Hypothalamus (tissue), 51 donors: ENCODE measurements at places on chromosomes 1 and 21.

- DNase-seq = no peak
These were observed 150.6 kb downstream of the GABPA start for GRCh38 chr21:25885405-25885804.

- DNase-seq = no peak
These were observed 150.0 kb upstream of the ADGRL2 start for GRCh38 chr1:81650776-81651175.

GRCh38 chr1:3883194-3883925 is 16.7 kb downstream of the C1orf174 start:
- DNase-seq = no peak

- no peak for DNase-seq
These were observed 78.8 kb upstream of the RBM34 start for GRCh38 chr1:235239851-235240250.

- DNase-seq = no peak
These were observed 15.3 kb upstream of the FHAD1 start for GRCh38 chr1:15231714-15232201.

GRCh38 chr1:212518188-212519054 is 85.7 kb downstream of the NENF start:
- no peak for DNase-seq

DNA sequence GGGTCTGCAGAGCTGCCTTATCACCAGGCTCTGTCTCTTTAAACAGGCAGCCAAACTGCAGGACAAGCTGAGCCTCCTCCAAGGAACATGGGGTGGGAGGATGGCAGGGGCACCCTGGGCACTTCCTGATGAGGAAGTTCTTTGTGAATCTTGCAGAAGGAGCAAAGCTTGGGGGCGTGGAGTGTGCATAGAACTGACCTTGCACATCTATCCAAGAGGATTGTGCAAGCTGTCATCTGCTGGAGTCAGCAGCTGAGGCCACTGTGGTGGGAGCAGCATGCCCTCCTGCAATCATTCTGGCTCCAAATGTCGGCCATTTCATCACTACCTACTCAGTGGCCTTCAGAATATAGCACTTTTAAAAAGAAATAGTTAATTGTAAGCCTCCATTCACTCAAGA is 182.2 kb downstream of the AJAP1 start:
- no peak for DNase-seq

DNA sequence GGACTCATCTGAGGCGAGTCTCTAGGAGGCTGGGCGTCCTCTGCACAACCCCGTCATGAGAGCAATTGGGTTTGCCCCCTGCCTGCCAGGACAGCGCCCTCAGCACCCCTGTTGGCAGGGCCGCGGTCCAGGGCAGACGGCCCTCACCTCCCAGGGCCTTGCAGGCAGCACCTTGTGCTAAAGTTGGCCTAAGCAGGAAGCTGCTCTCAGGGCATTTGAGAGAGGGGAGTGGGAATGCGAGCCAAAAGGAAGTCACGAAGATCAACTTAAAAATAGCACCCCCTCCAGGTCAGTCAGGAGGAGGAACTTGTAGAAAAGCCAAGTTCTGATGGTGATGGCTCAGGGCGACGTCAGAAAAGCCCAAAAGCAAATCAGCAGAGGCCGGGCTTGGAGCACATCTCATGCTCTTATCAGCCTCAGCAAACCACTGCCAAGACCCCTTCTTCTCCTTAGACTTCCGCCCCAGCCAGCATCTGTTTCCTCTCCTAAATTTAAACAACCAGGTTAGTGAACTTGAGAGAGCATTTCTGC is 12.6 kb upstream of the ADORA3 start:
- peak; percentile 45 for DNase-seq

DNA sequence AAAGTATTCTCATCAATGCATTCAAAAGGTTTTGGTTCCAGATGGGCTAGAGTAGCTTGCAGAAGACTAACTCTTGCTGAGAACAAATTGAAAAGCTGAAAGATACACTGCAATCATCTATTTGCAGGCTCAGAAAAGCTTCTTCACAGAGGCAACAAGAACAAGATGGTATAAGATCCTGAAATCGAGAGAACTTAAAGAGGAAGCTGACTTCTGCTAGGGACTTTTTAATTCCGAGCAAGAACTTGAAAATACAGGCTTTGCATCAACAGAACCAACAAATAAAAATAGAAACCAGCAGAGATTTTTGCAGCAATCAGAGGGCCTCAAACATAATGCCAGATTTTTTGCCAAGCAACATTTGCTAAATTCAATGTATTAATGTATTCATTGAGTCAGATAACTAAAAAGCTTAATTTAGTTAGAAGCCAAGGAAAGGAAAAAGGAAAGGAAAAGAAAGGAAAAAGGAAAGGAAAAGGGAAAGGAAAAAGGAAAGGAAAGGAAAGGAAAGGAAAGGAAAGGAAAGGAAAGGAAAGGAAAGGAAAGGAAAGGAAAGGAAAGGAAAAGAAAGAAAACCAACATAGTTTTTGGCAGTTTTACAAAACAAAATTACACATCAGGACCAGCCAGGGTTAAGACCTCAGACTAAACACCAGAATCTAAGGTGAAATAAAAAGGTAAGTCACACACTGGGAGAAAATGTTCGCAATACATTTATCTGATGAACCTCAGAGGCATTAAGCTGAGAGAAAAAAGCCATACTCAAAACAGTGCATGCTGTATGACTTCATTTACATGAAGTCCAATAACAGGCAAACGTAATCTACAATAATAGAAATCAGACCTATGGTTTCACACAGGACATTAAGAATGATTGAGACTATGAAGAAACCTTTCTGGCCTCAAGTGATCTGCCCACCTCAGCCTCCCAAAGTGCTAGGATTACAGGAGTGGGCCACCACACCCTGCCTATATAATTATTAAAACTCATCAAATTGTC is 42.6 kb downstream of the FAF1 start:
- DNase-seq = no peak

GRCh38 chr1:216688127-216688657 is 35.0 kb downstream of the ESRRG start:
- no peak for DNase-seq

- peak; percentile 25 for DNase-seq
These were observed 20.8 kb upstream of the LAPTM5 start for GRCh38 chr1:30778154-30778978.

DNA sequence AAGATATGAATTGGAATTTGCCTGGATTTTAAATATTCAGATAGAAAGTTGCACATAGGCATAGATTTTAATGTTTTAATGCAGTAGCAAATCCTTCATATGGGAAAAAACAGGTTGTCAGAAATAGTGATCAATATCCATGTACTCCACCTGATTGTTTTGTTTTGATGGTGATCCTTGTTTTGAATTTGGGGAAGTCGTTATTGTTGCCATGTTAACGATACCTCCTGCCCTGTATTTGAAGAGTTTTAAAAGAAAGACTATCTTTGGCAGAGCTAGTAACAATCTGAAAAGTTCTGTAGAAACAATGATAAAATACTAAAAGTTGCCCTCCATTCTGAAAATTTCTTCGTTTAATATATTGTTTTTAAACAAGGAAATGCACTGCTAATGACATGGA is 1.1 kb downstream of the CEP350 start:
- no peak for DNase-seq

DNA sequence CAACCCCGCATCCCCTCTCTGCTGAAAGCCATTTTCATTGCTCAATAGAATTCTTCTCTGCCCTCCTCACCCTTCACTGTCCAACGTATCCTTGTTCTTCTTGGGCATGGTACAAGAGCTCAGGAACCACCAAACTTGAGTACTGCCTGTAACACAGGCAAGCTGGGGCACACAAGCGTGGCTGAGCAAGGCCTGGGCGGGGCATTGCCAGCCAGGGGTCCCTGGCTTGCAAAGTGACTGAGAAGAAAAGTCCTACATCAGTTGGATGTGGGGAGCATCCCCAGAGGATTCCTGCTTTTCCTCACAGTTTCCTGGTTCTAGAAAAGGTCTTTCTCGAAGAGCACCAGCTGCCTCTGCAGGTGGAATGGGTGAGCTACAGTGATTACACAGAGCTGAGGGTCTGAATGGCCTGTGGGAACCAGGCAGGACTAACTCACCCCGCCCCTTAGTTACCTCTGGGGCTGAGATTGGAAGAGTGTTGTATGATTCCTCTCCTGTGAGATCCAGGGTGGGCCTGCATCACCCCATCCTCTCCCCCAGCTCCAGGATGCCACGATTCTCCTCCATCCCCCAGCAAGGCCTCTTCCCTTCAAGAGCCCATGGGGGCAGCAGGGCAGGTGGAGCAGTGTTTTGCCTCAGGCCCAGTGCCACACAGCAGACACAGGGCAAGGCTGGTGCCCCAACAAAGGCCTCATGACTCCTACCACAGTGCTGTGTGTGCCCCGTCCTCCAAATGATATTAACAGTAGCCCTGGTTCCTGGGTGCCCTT is 121.9 kb downstream of the MATN1 start:
- no peak for DNase-seq

- DNase-seq = no peak
These were observed 28.0 kb downstream of the TAF5L start for GRCh38 chr1:229597877-229598276.

DNA sequence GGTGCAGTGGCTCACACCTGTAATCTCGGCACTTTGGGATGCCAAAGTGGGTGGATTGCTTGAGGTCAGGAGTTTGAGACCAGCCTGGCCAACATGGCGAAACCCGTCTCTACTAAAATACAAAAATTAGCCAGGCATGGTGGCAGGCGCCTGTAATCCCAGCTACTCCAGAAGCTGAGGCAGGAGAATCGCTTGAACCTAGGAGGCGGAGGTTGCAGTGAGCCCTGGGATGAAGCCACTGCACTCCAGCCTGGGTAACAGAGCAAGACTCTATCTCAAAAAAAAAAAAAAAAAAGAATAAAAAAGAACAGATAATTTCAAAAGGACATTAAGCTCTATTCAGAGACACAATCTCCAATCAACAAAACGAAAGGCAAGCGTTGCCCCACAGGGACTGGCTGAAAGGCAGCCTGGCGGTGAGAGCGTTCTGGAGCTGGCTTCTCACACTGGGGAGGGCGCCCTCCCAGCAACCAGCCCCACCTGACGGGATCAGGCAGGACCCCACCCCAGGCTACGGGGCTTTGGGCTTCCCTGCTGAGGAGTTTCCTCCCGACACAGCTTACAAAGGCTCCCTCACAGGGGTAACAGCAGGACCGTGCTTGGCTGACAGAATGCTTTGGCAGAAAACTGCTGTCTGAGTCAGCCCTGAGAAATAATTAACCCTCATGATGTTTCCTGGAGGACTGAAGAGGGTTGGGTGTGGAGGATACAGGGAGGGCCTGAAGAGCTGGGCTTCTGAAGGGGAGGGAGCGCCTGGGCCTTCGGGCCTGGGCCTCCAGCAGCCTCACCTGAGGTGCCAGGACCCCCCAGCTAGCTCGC is 31.1 kb upstream of the SRP9 start:
- no peak for DNase-seq

- no peak for DNase-seq
These were observed 2.1 kb downstream of the TEX38 start for GRCh38 chr1:46673749-46674182.

GRCh38 chr21:32653326-32653901 is 41.2 kb upstream of the CFAP298 start:
- DNase-seq = no peak

- no peak for DNase-seq
These were observed 3.6 kb downstream of the CERS2 start for GRCh38 chr1:150970808-150971582.

GRCh38 chr21:39686646-39687468 is 58.1 kb upstream of the IGSF5 start:
- DNase-seq = no peak

DNA sequence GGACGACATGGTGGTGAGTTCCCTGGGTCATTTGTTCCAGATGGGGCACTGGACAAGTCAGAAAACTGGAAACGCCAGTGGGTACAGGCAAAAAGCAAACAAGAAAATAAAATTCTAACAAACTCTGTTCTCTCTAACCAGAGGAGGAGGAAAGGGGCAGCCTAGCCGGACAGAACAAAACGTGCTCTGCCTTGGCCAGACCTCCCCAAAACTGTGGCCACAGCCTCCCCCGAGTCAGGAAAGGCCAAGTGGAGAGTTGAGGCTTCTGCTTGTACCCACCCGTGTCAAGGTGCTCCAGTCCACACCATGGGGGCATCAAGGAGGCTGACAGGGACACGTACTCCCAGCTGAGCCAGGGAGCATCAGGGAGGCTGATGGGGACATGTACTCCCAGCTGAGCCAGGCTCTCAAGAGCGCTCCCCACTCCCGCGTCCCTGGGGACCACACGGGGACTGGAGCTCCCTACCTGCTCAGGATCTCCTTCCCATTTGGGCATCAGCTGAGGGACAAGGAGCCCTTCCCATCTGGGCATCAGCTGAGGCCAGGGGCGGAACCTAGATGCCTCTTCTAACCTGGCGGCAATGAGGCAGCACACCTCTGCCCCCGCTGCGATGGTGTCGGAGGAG is 154.8 kb upstream of the COL6A1 start:
- no peak for DNase-seq

GRCh38 chr21:35811191-35811806 is 249.0 kb downstream of the SETD4 start:
- DNase-seq = no peak

GRCh38 chr1:155973723-155974122 is 4.6 kb downstream of the ARHGEF2 start:
- DNase-seq = no peak

- no peak for DNase-seq
These were observed 40.1 kb downstream of the TLR5 start for GRCh38 chr1:223102797-223103533.

- DNase-seq = no peak
These were observed 9.4 kb upstream of the FMO3 start for GRCh38 chr1:171081314-171081753.

GRCh38 chr1:240363914-240364313 is 248.0 kb downstream of the GREM2 start:
- DNase-seq = no peak

DNA sequence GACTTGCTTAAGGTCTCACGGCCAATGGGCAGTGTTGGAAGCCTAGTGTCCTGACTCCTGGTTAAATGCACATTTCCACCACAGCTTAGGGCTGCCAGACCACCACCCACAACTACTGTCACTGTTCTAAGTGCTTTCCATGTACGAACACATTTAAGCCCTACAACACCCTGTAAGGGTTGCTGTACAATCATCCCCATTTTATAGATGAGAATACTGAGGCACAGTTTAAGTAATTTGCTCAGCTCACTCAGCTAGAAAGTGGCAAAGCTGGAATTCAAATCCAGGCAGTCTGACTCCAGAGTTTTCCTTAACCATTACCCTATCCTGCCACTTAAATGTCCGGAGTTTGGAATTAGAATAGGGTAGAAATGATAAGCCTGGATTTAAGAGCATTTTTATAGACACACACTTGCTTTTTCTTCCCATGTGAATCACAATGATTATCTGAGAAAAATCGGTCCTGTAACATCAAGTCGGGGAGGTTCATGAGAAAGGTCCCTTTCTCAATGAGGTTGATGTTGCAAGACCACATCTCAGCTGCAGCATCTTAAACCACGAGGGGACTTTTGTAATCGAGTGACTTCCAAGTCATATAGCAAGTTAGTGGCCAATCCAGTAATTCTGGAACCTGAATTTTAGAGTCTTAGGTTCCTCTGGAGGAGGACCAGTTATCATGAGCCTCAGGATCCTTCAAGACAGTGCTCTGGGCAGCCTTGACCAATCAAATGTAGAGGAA is 8.6 kb downstream of the E2F2 start:
- no peak for DNase-seq
